Nucleus accumbens (tissue), 56 donors: ENCODE measurements at places on chromosomes 12 and 14.

GRCh38 chr14:103356024-103356682 is 22.1 kb downstream of the EIF5 start:
- DNase-seq: no peak

DNA sequence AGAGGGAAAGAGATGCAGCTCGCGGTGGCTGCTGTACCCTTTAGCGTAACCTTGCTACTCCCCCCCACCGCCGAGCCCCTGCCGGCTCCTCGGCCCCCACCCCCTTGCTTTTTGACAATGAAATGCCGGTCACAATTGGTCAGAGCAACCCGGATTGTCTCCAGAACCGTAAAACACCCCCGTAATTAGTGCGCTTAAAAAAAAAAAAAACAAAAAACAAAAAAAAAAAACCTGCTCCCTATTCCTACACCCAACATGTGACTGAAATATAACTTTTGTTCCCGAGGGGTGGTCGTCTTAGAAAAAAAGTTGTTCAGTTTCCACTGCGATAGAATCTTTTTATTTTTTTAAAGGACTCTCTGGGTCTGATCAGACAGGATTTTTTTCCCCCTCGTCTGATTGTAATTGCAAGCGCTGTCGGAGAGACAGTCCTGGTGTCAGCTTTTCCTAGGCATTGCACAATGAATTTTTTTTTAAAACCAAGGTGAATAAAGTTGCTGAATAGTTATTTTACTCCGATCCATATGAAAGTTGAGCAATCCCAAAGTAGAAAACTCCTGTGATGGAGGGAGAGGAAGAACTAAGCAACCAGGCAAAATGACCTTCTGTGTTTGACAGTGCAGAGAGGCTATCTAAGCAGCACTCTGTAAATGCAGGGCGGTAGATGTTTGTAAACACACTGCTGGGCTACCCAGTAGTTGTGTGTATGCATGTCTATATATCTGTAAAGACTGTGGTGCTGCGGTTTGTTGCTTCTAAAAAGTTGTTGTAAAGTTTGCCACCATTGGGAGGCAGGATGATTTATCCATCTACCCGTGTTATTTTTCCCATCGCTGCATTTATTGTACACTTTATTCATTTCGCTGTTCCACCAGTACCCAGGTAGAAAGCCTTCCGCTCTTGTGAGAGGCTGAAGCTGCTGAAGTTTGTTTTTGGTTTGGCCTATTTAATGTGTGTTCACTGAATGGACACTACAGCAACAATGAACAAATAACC is 1.1 kb downstream of the ETV6 start:
- no peak for DNase-seq

GRCh38 chr12:111798182-111798581 is 31.4 kb downstream of the ALDH2 start:
- no peak for DNase-seq

DNA sequence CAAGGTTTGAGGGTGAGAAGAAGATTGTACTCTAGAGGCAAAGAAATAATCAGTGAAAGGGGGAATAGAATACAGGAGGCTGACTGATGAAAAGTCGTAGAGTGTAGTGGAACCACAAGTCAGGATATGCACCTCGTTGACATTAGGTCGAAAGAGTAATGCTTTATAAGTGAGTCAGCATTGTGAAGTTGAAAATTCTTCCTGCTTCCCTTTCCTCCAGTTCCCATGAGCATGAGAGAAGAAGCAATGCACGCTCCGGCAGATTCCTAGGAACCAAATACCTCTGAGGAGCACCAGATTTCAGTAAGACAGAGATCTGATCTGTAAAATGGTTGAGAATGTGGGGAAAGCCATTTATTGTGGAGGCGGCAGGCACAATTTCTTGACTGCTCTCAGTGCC is 16.5 kb downstream of the CCER1 start:
- DNase-seq: no peak

DNA sequence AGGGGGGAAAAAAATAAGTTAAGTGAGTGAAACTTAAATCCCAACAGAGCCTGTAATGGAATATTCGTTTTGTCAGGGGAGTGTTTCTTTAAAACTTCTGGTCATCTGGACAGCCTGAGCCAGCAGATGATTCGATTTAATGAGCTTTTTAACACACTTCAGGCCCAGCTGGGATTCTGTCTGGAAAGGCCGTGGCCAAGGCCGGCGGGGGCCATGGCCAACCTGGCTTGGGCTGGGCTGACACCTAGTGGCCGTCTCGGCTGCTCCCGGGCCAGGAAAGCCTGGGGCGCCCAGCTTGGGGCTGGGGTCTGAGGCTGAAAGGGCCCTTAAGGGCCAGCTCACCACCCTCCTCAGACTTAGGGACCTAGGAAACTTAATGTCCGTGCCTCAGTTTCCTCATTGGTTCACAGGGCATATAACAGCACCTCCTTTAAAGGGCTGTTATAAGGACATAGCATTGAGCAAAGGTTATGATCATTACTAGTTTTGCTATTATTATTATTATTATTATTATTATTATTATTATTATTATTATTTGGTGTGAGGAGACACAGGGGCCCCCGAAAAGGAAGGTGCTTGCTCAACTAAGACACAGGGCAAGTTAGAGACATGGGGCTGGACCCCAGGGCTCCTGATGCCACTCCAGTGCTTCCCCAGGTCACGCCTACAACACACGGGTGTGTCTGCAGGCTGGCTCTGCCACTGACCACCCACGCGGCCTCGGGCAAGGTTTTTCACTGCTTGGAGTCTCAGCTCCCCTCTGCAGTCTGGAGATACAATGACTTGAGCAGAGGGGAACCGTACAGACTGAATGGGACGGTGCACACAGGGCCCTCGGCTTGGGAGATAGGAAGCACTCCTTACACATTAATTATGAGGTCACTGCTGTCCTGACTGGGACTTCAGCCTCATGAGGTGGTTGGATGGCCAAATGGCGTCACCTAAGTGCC is 84.0 kb downstream of the SYNE3 start:
- peak; percentile 11 for DNase-seq

DNA sequence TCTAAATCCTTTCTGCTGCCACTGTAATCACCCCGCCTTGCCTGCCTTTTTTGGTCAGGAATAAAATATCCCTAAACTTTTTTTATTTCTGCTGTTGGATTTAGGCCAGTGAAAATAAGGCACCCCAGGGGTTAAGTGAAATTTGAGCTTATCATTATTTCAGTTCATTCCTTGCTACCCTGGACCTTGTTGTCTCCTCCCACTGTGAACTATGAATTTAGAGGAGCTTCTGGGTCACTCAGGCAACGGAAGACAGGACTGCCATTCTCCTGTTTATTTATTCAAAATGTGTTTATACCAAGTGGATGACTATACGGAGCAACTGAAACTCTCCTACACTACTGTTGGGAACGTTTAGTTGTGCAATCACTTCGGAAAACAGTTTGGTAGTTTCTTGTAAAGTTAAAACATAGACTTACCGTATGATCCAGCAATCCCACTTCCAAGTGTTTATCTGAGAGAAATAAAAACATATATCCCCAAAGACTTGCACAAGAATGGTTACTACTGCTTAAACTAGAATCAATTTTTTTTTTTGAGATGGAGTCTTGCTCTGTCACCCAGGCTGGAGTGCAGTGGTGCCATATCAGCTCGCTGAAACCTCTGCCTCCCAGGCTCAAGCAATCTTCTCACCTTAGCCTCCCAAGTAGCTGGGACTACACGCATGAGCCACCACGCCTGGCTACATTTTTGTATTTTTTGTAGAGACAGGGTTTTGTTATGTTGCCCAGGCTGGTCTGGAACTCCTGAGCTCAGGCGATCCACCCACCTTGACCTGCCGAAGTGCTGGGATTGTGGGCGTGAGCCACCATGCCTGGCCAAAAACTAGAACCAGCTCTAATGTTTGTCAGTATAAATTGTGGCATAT is 2.3 kb upstream of the TRAFD1 start:
- DNase-seq: no peak

GRCh38 chr12:98296462-98297079 is 218.8 kb upstream of the TMPO start:
- no peak for DNase-seq

DNA sequence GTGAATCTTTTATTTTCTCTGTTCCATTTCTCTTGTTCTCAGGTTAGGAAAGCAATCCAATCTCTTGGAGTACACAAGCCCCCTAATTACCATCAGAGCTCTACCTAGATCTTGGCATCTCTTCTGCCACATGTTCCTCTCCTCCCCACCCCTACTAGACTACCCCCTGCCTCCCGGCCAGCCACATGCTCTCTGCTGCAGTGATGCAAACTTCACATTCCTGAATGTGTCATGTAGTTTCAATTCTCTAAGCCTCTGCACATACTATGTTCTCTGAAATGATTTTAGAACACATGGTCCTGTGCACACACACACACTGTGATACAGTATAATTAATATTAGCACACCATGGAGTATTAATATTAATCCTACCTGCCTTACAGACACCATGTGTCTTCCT is 104.6 kb downstream of the EFCAB11 start:
- no peak for DNase-seq

DNA sequence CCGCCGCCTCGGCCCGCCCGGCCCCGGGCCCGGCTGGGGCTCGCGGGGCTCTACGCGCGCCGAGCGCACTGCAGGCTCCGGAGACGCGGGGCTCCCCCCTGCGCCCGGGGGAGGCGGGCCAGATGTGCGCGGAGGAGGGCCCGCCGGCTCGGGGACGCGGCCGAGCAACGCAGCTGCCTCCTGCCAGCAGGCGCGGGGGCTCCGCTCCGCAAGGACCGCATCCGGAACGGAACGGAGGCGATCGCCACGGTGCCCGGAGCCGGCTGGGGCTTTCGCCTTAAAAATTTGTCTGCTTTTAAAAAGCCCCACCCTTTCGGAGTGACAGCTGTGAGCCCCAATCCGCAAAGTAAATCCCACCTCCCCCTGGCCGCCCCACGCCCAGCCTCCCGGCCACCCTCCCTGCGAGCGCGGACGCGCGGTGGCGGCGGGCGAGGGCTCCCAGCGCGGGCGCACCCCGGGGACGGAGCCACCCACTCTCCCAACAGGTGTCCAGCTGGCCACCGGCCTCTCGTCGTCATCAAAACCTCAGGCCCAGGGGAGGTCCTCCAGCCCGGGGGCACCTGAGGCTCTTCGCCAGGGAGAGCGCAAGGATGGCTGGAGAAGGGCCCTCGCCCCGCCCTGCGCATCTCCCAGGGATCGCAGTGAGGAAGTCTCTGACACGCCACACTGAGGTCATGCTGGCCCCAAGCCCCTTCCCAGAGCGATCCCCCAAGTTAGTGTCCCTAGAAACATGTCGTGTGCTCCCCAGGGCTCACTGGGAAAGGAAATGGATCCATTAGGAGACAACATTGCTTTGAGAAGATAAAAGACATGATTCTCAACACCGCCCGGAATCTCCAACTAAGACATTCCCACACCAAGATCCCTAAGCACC is at the start of gene TMEM132D:
TSS of gene TMEM132D (minus strand) at position 70 of the 874 bp plus-strand sequence.
- DNase-seq: no peak

GRCh38 chr14:77143071-77143470 is 1.5 kb upstream of the ZDHHC22 start:
- no peak for DNase-seq

DNA sequence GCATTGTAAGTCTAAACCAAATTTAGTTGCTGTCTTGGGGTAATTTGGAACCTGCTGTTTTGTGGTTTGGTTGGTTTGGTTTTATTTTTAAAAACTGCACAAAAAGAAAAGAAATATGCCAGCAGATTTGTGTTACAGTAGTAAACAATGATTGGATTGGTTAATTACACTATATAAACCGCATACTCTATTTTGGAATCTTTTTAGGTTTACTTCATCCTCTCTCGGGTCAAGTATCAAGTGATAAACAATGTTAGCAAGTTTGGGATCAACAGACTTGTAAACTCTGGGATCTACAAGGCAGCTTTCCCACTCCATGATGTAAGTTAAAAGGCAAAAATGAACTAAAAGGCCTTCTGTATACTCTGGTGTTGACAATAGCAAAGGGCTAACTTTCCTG is 132.4 kb downstream of the ANO6 start:
- no peak for DNase-seq

DNA sequence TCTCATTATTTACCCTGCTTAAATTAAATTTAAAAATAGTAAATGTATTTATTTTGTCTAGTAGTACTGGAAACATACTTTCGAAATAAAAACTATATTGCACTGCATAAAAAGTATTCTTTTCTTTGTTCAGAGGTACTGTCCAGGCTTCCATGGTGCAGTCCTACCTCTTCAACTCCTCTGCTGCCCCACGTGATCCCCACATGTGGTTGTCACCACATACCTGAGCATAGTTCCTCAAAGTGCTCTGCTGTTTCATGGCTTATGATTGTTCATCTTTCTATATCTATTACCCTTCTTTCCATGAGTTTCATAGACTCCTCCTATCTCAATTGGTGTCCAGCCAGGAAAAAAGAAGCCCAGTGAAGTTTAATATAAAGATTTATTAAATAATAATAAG is 317.5 kb upstream of the OR4E1 start:
- DNase-seq: no peak

GRCh38 chr14:103130965-103131364 is 7.7 kb downstream of the TNFAIP2 start:
- no peak for DNase-seq
